ENCODE measurements at places on chromosomes 6 and 20.

- no peak for DNase-seq
Observed at GRCh38 chr6:128963561-128963960, 80.6 kb downstream of the LAMA2 start.

DNA sequence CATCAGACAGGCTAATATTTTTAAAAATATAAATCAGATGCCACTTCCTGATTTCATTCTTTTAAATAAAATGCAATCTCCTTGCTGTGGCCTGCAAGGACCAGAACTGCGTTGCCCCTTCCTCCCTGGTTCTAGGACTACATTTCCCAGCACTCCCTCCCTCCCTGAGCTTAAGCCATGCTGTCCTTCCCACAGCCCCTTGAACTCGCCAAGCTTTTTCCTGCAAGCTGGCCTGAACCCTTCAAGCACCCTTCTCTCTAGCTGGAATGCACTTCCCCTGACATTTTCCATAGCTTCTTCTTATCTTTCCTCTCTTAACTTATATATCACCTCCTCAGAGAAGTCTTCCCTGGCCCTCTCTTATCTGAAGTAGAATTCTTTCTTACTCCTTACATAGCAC lies 6.1 kb upstream of the DOK5 start:
- no peak for DNase-seq

DNA sequence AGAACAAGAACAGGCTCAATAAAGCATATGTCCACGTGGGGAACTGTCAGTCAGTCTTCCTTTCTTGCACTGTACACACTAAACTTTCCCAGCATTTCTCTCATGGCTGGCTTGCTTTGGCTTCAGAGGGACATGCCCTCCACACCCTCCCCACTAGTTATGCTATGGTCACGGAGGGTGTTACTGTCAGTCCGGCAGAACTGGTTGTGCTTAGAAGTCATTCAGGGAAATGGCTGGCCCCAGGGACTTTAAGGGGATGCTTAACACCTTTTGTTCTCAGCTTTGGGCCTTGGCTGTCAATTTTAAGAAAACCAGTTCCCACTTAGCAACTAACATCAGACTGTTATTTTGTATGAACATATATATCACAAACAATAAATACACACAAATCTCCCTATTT lies 55.1 kb downstream of the ELOVL5 start:
- no peak for DNase-seq

DNA sequence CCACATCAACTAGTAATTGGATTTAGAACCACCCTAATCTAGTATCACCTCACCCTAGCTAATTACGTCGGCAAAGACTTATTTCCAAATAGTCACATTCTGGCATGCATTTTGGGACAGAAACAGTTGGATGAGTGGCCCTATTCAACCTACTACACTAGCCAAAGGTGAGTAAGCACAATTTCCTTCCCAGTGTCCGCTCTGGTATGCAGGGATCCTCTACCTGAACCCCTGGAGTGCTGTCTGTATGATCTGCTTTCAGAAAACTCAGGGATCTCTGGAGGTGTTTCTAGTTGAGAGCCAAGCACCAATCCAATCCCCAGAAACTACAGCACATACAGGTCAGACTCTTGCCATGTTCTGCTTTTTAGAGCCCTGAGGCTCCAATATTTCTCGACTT lies 717.4 kb upstream of the MANEA start:
- DNase-seq: no peak

DNA sequence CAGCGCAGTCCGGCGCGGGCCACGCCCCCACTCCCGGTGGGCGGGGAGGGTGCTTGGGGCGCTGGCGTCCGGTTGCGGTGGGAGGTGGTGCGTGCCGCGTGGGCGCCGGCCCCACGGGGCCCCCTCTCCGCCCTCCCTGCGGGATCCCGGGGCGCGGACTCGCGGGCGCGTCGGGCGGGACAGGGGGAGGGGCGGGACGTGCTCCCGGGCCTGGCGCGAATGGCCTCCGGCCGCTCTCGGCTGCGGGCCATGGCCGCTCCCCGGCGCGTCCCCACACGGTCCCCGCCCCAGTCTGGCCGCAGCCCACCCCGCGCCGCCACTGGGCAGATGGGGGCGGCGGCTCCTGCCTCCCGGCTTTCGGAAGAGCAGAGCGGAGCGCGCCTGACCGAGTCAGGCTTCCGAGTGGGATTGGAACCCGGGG lies 771 bp upstream of the PPP1R3G start:
- no peak for DNase-seq

GRCh38 chr6:8219352-8219943 lies 117.1 kb upstream of the EEF1E1 start:
- DNase-seq: peak; percentile 3

- DNase-seq: no peak
Observed at GRCh38 chr20:38228436-38228835, 32.1 kb downstream of the KIAA1755 start.

DNA sequence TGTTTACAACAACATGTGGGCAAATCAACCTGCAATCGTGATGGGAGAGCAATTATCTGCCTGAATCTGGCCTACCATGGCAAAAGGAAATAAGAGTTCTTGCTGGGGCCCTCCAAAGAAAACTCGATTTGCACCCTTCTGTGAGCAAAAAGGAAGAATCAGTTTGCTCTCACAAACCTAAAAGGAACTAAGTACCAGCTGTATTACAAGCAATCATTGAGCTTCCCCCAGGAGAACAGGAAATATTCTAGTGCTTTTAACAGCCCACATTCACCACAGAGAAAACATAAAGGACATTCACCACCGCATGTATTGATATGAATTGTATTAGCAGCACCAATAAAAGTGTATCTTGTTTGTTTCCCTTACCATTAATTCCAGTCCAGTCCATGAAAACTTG lies 75.0 kb downstream of the MBOAT1 start:
- no peak for DNase-seq

- DNase-seq: no peak
Observed at GRCh38 chr6:18269717-18270116, 5.4 kb upstream of the DEK start.

- no peak for DNase-seq
Observed at GRCh38 chr6:79040083-79040482, 38.0 kb downstream of the PHIP start.

DNA sequence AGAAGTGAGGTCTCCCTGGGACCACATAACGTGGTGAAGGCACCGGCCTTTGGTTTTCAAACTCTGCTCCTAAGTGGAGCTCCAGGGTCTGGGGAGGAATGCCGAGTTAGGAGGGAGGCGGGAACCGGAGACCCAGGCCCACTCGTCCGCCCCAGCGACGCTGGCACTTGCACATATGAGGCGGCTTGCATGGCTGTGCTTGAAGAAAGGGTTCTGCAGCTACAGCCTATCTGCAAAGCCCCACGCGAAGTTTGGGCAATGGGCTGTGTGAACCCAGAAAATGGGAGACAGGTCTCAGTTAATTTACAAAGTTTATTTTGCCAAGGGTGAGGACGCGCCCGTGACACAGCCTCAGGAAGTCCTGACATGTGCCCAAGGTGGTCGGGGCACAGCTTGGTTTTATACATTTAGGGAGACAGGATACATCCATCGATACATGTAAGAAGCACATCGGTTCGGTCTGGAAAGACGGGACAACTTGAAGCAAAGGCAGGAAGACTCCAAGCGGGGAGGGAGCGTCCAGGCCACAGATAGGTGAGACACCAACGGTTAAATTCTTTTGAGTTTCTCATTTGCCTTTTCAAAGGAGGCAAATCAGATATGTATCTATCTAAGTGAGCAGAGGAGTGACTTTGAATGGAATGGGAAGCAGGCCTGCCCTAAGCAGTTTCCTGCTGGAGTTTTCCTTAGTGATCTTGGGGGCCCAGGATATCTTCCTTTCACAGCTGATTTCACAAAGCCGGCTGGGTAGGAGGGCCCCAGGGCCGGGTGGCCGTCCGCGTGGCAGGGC lies 782 bp upstream of the PCMTD2 start:
- peak; percentile 34 for DNase-seq

DNA sequence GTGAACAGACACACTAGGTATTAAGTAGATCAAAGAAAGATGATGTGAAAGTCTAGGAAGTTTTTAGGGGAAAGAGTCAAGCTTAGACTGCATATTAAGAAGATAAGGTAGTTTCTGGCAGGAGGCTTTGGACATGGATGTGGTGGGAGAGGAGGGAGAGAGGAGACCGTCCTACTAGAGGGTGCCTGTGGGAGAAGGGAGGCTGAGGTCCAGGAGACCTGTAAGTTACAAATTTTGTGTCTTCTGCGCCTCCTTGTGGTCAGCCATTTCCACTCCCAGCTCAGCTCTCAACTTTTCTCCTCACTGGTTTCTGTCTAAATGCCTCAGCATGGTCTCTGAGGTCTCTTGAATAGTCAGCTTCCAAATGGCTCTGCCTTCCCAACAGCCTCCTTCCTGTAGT lies 193.5 kb downstream of the UNC5CL start:
- DNase-seq: no peak

GRCh38 chr6:65091561-65091960 lies 615.5 kb downstream of the EYS start:
- DNase-seq: no peak

GRCh38 chr20:16528078-16528477 lies 45.2 kb downstream of the KIF16B start:
- DNase-seq: no peak

GRCh38 chr6:47097092-47097945 lies 55.2 kb upstream of the ADGRF1 start:
- peak; percentile 54 for DNase-seq

DNA sequence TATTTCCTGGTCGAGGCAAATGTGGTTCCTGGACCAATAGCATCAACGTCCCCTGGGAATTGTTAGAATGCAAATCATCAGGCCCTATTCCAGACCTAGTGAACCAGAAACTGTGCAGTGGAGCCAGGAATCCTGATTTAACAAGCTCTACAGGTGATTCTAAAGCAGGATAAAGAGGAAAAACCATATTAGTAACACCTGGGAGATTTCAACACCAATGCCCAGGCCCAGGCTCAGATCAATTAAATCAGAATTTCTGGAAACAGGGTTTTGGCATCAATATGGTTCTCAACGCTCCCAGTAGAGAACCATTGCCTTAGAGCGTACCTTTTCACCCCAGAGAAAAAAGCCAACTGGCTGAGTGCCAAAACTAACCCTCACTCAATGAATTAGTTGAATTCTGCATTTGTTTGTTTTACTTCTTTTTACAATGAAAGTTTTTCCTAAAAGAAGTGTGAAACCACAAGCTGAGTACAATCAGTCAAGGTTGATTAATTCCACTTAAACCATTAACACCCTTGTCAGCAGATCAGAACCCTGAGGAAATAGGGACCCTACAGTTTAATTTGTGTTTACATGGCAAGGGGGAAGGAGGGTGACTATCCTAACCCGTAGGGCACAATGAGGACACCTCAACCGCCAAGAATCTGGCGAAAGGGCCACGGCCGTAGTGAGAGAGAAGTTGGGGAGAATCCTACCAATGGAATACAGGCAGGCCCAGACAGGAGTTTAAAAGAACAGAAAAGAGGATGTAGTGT lies 34.9 kb upstream of the LOC128125822 start:
- DNase-seq: peak; percentile 13

DNA sequence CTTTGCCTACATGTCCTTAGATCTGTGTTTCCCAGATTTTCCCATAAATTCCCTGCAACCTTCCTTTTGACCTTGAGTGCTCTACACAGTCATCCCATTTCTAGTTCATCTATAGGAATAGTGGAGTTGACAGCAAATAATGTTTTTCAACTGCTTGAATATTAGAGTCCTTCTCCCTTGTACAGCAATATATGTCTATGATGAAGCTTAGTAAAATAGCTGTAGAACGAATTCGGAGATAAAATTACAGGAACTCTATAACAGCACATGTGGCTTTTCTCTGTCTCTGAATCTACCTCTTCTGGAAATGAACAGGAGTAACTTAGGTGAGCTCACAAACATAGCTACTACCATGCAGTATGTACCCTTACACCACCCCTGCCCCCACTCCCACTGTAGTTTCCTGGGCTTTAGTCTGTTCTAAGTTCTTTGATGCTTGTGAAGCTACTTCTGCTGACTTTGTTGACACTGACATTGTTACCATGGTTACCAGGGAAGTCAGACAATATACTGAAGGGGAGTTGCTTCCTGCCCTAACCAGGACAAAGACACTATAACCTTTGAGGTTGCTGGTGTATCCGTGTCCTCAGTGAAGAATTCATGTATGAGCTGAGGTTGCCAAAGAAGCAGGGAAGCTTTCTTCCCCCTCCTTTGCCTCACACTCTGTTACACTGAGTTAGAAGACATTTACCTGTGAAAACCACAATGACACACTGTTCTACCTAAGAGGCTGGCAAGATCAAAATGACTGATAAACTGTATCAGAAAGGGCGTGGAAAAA lies 35.8 kb upstream of the SHLD1 start:
- DNase-seq: no peak

- no peak for DNase-seq
Observed at GRCh38 chr6:110534731-110535492, 58.5 kb upstream of the SLC22A16 start.

GRCh38 chr6:81621816-81622395 lies 130.6 kb downstream of the TENT5A start:
- no peak for DNase-seq

DNA sequence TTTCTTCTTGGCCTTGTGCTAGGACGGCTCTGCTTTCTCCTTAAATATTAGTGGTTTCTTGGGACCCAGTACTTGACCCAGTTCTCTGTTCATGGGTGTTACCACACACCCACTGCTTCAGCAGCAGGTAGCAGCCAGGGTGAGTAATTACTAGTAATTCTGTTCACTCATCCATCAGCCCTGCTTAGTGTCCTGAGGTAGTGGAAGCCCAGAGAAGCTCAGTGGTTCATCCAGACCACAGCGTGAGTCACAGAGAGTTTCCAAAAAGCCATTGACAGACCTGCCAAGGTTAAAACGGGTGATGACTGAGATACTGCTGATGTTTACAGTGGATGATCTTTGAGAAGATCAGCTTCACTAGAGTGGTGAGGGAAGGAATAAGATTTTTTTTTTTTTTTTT lies 51.7 kb upstream of the HINT3 start:
- DNase-seq: no peak

- DNase-seq: no peak
Observed at GRCh38 chr6:147643341-147644200, 135.1 kb downstream of the SAMD5 start.
